ENCODE measurements at places on chromosomes 5 and 9.

DNA sequence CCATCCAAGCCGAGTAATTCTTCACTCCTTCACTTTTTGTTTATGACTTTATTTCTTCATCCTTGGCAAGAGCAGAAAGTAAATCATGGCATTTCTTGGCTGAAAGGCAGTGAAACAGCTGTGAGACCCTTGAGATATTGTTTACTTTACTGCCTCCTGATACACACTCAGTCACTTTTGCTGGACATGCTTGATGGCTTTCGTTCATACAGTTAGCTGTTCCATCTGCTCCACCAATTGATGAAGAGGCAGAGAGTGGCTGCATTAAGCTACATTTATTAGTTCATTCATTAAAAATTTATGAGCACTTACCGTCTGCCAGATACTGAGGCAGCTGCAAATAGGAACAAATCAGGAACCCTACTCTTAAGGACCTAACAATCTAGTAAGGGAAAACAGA, 184.4 kb upstream of the OR13F1 start:
- DNase-seq: no peak

GRCh38 chr9:114059047-114059803, 18.9 kb downstream of the AMBP start:
- no peak for DNase-seq

- DNase-seq: no peak
Observed at GRCh38 chr5:1424716-1425115, 20.5 kb downstream of the SLC6A3 start.

- no peak for DNase-seq
Observed at GRCh38 chr5:143674469-143674786, 137.5 kb upstream of the HMHB1 start.

DNA sequence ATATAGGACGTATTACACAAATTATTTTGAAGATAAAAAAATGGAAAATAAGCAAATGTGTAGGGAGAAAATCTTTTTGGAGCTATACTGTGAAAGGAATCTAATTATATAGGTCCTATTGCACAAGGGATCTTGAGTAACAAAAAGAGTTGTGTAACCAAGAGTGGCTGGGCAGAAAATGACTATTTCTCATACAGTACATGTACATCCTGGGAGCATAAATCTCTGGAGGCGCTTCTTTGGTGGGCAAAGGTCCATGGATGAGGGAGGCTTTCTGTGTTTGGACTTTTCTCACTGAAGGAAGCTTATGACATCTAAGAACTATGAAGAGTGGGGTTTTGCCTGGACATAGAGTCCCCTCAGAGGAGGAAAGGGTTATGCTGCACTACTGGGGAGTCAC, 29.8 kb downstream of the ANKS6 start:
- no peak for DNase-seq

GRCh38 chr9:107960916-107961315, 471.3 kb upstream of the KLF4 start:
- DNase-seq: no peak

- DNase-seq: peak; percentile 21
Observed at GRCh38 chr9:95409650-95410426, 92.3 kb upstream of the FANCC start.

GRCh38 chr9:27528886-27529315, 713 bp downstream of the MOB3B start:
- DNase-seq: peak; percentile 61

GRCh38 chr9:19373527-19373926, 6.5 kb downstream of the RPS6 start:
- no peak for DNase-seq
